Glomerular endothelial cell (primary cell): ENCODE measurements at places on chromosomes 12 and 14. TPM values are rescaled to one million over a fixed set of nuclear protein-coding genes. Genes with fewer than 3 reads are reported as not detected.

The CNTN1 gene
- under 0.01 and 2.3 TPM in 2 replicates for total RNA-seq

The IL23A gene
- 3.0 TPM in 1 of 2 replicates, not detected in the other for total RNA-seq

The CD163 gene
- total RNA-seq, result not detected in 2 replicates

The NEUROD4 gene
- total RNA-seq, result not detected in 2 replicates

The NAB2 gene
- total RNA-seq, result 16.4 and 17.2 TPM in 2 replicates

The RNASE4 gene
- total RNA-seq, result 4.0 and 7.8 TPM in 2 replicates

The SPX gene
- total RNA-seq, result 0.63 and 0.88 TPM in 2 replicates

GRCh38 chr12:32039347-32039746 is 67.3 kb upstream of the BICD1 start:
- DNase-seq, result no peak

GRCh38 chr12:119283310-119283709 is 51.2 kb upstream of the CCDC60 start:
- DNase-seq, result no peak

- DNase-seq, result no peak
These were observed 2.1 kb downstream of the WASHC4 start for GRCh38 chr12:105109465-105110212.

DNA sequence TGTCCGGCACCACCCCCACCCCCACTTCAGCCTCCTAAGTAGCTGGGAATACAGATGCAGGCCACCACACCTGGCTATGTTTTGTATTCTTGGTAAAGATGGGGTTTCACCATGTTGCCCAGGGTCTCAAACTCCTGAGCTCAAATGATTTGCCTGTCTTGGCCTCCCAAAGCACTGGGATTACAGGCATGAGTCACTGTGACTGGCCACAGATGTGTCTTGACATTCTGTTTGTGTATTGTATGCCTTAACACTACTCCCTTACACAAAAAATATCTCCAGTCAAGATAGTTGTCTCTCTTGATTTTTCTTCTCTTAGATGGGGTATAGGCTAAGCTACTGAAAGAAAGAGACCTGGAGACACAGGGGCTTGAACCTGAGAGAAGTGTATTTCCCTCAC is 17.6 kb downstream of the CLEC14A start:
- no peak for DNase-seq

- DNase-seq, result no peak
These were observed 816.2 kb downstream of the DIO2 start for GRCh38 chr14:79395061-79395460.

DNA sequence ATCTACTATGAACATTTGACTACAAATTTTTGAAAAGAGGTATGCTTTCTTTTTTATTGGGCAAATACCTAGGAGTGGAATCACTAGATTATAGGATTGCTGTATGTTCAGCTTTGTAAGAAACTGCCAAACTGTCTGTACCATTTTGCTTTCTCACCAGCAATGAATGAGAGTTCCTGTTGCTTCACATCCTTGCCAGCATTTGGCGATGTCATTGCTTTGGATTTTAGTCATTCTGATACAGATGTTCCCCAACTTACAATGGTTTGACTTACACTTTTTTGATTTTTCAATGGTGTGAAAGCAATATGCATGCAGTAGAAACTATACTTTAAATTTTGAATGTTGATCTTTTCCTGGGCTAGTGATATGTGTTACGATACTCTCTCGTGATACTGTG is 328.7 kb downstream of the RAD51B start:
- no peak for DNase-seq

- no peak for DNase-seq
These were observed 139.3 kb downstream of the CALM1 start for GRCh38 chr14:90536092-90536491.

GRCh38 chr12:128991716-128992115 is 138.4 kb downstream of the GLT1D1 start:
- DNase-seq, result no peak

DNA sequence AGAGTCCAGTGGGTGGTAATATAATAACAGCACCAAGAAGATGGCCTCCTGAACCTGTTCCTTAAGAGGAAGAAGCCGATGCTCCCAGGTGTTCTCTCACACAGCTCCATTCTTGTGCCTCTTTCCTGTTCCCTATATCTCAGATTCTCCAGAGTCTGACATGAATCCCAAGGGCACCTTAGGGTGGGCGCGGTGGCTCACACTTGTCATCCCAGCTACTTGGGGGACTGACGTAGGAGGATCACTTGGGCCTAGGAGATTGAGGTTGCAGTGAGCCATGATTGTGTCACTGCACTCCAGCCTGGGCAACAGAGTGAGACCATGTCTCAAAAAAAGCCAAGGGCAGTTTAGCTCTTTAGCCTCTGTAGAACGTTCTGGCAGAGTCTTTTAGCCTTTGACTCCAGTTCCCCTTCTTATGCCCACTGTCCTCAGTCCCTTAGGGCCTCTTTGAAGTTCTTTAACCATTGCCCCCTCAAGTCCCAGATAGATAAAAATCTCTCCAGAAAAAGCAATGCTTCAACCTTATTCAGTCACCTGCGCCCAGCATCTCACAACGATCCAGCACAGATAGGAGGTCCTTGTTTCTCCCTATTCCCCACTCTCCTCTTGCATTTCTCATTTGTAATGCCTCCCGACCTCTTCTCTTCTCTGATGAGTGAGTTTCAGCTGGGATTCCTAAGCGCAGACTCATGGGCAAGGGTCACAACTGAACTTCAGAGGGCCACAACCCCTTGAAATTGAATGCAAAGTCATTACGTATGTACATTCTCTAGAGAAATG is 4.7 kb downstream of the CCDC184 start:
- no peak for DNase-seq

DNA sequence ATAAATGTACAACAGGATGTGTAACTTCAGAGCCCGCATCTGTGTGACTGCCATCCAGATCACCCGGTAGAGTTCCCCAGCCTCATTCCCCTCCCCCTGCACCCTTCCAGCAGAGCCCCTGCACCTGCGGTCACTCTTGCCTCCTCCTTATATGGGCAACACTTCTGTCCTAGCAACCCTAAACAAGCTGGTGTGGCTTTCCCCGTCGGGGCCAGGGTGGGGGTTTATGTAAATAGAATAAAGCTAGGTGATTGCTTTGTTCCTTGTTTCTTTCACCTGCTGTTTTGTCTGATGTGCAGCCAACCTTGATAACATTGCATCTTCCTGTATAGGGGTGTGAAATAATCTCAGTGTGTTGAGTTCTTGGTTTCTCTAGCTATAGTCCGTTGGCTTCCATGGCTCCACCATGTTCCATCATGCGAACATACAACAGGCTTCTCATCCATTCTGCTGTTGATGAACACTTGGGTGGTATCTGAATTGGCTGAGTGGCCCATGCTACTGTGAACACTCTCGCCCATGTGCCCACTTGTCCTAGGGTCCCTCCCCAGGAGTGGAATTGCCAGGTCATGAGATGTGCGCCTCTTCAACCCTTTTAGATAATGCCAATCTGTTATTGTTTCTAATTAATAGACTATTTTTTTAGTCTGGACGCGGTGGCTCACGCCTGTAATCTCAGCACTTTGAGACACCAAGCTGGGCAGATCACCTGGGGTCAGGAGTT is 102.2 kb downstream of the KIF26A start:
- no peak for DNase-seq

- no peak for DNase-seq
These were observed 77.7 kb downstream of the ETV6 start for GRCh38 chr12:11727133-11727664.

- no peak for DNase-seq
These were observed 67.8 kb downstream of the HMGA2 start for GRCh38 chr12:65891987-65892481.

DNA sequence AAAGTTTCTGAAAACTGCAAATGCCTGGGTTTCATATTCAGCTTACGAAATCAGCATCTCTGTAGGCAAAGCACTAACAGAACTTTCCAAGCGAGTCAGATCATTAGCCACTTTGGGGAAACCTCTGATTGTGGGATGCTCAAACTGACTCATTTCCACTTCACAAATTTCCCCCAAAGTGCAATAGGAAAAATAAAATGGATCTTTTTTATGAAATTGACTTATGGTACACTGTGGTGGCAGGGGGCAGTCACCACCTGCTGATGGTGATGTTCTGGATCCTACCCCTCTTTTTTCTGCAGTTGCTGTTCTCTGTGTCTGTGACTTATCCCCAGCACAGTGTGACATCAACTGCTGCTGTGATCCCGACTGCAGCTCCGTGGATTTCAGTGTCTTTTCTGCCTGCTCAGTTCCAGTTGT is 5.6 kb downstream of the TCTN1 start:
- no peak for DNase-seq

GRCh38 chr14:60573943-60574495 is 65.1 kb downstream of the SIX6 start:
- DNase-seq, result no peak

DNA sequence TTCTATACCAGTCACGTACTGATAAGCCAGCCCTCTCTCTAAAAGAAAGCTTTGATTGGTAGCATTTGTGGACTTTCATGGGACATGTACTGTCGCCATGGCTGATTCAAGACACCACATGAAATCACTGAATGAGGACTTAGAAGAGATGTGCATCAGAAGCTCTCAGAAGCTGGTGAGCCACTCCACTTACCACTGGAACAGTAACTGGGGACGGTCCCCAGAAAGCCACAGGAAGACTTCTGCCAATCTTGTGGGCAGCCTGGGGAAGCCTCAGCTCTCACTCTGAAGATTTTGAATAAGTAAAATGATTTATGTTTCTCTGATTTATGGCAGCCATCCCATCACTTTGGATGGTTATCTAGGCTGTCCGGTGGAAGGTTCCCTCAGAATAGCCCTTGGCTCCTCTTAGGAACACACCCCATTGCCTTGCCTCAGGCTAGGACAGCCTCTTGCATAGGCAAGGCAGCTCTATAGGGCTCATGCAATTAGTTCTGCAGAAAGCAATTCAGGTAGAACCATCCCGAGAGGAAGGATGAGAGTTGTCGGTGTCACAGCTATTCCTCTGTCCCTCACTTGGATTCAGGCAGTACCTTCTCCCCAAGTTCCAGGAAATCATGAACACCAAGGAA is 9.8 kb downstream of the DHRS1 start:
- DNase-seq, result no peak

- no peak for DNase-seq
These were observed 28.8 kb downstream of the TIMELESS start for GRCh38 chr12:56420411-56420810.

GRCh38 chr14:103916636-103917262 is 11.5 kb upstream of the TDRD9 start:
- DNase-seq, result no peak

GRCh38 chr12:54740882-54741281 is 92.7 kb upstream of the DCD start:
- DNase-seq, result no peak
